ENCODE measurements at places on chromosomes 7 and 10. TPM values are rescaled to one million over a fixed set of nuclear protein-coding genes. Genes with fewer than 3 reads are reported as not detected.

Gene FOXI2
- not detected for total RNA-seq

Gene AGBL3
- 1.5 TPM for total RNA-seq

Gene SLC26A5
- not detected for total RNA-seq

Gene MSS51
- total RNA-seq = 0.36 TPM

Gene CALML3
- total RNA-seq = not detected
